Activated T-cell treated with anti-CD3 and anti-CD28 coated beads, Interleukin-2, amount 50 U/mL, for 72 hours (primary cell): ENCODE measurements at places on chromosomes 5 and 9. TPM values are rescaled to one million over a fixed set of nuclear protein-coding genes. Genes with fewer than 3 reads are reported as not detected.
A peak's percentile ranks its signal among the peaks of the same experiment; 100 is the strongest.

SPRY4 gene
- 1.4 TPM for total RNA-seq

PCDHA5 gene
- not detected for total RNA-seq

SHLD3 gene
- total RNA-seq, result 2.7 TPM

OMD gene
- not detected for total RNA-seq

B4GALT7 gene
- 14.6 TPM for total RNA-seq

ERGIC1 gene
- total RNA-seq, result 69.3 TPM

PGGT1B gene
- 47.5 TPM for total RNA-seq

IRGM gene
- total RNA-seq, result 7.6 TPM

KIF4B gene
- 0.30 TPM for total RNA-seq

PCDHA1 gene
- not detected for total RNA-seq

LOX gene
- not detected for total RNA-seq

IL9 gene
- total RNA-seq, result 22.7 TPM

TMEM38B gene
- total RNA-seq, result 17.9 TPM

GRCh38 chr5:143016777-143017516 lies 246.8 kb downstream of the ARHGAP26 start:
- peaks cover 47% of the 10 kb centered on the region for H3K4me1 ChIP-seq
- H3K4me3 ChIP-seq, result no peak overlapping the region
- peak; percentile 75 for DNase-seq
- H3K27ac ChIP-seq, result no peak overlapping the region
- H3K36me3 ChIP-seq, result peaks cover 13% of the 10 kb centered on the region

GRCh38 chr5:96004754-96005153 lies 43.1 kb upstream of the ELL2 start:
- no peak overlapping the region for H3K27ac ChIP-seq
- H3K4me1 ChIP-seq, result no peaks in the 10 kb centered on the region
- no peaks in the 10 kb centered on the region for H3K36me3 ChIP-seq

GRCh38 chr5:6634306-6634705 lies 1.1 kb downstream of the SRD5A1 start:
- no peak overlapping the region for H3K27ac ChIP-seq
- H3K27me3 ChIP-seq, result no peaks in the 10 kb centered on the region
- peak; percentile 6 for DNase-seq
- H3K4me1 ChIP-seq, result peaks cover 29% of the 10 kb centered on the region

DNA sequence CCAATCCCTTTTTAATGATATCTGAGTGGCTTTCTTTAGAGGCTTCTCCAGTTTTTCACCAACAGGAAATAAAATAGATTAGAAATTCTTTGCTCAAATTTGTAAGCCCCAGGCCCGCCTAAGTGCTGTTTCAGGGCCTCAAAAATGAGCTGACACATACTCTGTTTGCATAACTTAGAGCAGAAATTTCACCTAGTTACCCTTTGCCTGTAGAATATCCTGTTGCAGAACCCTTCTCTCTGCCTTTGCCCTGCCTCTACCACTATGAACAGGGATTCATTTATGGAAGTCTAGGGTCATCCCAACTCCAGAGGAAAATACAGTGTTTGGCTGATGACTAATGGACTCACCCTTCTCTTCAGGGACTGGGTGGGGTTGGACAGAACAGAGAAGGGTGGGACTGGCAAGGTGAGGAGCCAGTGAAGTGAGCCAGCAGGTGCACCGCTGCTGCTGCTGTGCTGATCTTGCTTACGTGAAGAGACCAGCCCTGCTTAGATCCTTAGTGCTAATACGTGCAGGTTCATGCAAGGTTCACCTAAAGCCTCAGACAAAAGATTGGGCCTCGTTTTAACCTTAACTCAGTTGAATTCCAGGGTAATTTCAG lies 22.8 kb downstream of the OSTF1 start:
- H3K27ac ChIP-seq, result peak overlapping the region; percentile 33
- peaks cover 52% of the 10 kb centered on the region for H3K4me1 ChIP-seq

- H3K27ac ChIP-seq, result no peak overlapping the region
- H3K36me3 ChIP-seq, result no peaks in the 10 kb centered on the region
- H3K4me3 ChIP-seq, result no peak overlapping the region
- H3K27me3 ChIP-seq, result no peaks in the 10 kb centered on the region
These were observed 17.0 kb downstream of the BTF3 start for GRCh38 chr5:73515232-73515631.

DNA sequence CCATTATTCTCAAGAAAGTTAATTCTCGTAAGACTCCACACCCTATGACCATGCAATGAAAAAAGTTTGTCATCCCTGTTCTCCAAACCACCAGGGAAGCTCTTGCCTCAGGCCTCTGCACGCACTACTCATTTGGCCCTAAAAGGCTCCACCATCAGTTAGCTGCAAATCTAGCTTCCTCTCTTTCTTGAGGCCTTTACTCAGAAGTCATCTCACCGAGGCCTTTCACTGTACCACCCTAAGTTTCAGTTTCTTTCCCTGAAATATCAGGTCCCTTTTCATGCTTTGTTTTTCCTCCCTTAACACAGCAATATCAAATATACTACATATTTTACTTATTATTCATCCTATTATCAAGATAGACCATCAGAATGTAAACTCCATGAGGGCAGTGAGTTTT lies 39.1 kb downstream of the OXCT1 start:
- H3K36me3 ChIP-seq, result peaks cover 49% of the 10 kb centered on the region
- peaks cover 27% of the 10 kb centered on the region for H3K4me1 ChIP-seq
- no peaks in the 10 kb centered on the region for H3K27me3 ChIP-seq
- peak overlapping the region; percentile 17 for H3K27ac ChIP-seq

- no peak within 1 kb of the TSS for H3K27ac ChIP-seq
- H3K36me3 ChIP-seq, result no peaks in the 10 kb centered on the region
- no peak within 1 kb of the TSS for H3K4me3 ChIP-seq
- H3K4me1 ChIP-seq, result no peaks in the 10 kb centered on the region
These were observed at the start of gene FREM1 for GRCh38 chr9:14909961-14910805. TSS of gene FREM1 (minus strand) at chr9:14910428. CDS start at chr9:14868977, 41,451 bp downstream.

GRCh38 chr9:100317706-100318105 lies 35.0 kb downstream of the TEX10 start:
- peaks cover 34% of the 10 kb centered on the region for H3K4me1 ChIP-seq
- no peak for DNase-seq
- H3K27me3 ChIP-seq, result no peaks in the 10 kb centered on the region

- H3K27me3 ChIP-seq, result no peaks in the 10 kb centered on the region
- no peaks in the 10 kb centered on the region for H3K4me1 ChIP-seq
- H3K36me3 ChIP-seq, result no peaks in the 10 kb centered on the region
- H3K4me3 ChIP-seq, result no peak overlapping the region
- DNase-seq, result no peak
These were observed 14.0 kb upstream of the PWWP2A start for GRCh38 chr5:160133071-160133917.

DNA sequence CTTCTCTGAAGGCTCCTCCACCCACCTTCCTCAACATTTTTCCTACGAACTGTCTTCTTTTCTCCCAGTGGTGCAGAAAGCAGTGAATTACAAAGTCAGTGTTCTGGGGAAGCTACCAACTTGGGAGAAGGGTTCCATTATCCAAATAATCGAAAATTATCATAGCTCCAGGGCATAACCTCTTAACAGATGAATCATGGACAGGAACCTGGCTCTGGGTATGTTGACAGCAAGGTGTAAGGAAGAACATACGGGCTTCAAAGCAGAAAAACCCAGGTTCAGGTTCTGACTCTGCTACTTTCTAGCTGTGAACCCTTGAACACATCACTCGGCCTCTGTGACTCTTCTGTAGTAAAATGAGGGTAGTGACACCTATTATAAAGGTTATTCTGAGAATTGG lies 351.3 kb downstream of the ENC1 start:
- no peaks in the 10 kb centered on the region for H3K4me1 ChIP-seq
- DNase-seq, result no peak

- H3K4me3 ChIP-seq, result no peak overlapping the region
- peaks cover 7% of the 10 kb centered on the region for H3K4me1 ChIP-seq
- H3K27ac ChIP-seq, result no peak overlapping the region
- no peak for DNase-seq
- H3K36me3 ChIP-seq, result no peaks in the 10 kb centered on the region
These were observed 121.3 kb downstream of the LHFPL2 start for GRCh38 chr5:78527054-78527859.

DNA sequence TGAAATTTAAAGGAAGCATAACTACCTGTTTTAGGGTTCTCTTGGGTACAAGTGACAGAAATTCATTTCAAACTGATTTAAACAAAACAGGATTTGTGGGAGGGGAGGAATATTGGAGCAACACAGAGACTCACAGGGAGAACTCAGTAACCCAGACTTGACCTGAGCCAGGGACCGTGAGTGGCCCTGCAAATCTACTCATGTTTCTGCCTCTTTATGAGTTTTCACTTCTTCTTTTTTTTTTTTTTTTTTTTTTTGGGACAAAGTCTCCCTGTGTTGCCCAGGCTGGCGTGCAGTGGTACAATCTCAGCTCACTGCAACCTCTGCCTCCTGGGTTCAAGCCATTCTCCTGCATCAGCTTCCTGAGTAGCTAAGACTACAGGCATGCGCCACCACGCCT lies 405.6 kb upstream of the ZNF608 start:
- no peak for DNase-seq
- no peak overlapping the region for H3K27ac ChIP-seq
- H3K27me3 ChIP-seq, result no peaks in the 10 kb centered on the region
- no peaks in the 10 kb centered on the region for H3K4me1 ChIP-seq
- no peaks in the 10 kb centered on the region for H3K36me3 ChIP-seq
- no peak overlapping the region for H3K4me3 ChIP-seq

GRCh38 chr5:161857358-161857757 lies 9.4 kb downstream of the GABRA1 start:
- no peak overlapping the region for H3K27ac ChIP-seq
- H3K36me3 ChIP-seq, result no peaks in the 10 kb centered on the region
- no peaks in the 10 kb centered on the region for H3K4me1 ChIP-seq
- H3K27me3 ChIP-seq, result no peaks in the 10 kb centered on the region

DNA sequence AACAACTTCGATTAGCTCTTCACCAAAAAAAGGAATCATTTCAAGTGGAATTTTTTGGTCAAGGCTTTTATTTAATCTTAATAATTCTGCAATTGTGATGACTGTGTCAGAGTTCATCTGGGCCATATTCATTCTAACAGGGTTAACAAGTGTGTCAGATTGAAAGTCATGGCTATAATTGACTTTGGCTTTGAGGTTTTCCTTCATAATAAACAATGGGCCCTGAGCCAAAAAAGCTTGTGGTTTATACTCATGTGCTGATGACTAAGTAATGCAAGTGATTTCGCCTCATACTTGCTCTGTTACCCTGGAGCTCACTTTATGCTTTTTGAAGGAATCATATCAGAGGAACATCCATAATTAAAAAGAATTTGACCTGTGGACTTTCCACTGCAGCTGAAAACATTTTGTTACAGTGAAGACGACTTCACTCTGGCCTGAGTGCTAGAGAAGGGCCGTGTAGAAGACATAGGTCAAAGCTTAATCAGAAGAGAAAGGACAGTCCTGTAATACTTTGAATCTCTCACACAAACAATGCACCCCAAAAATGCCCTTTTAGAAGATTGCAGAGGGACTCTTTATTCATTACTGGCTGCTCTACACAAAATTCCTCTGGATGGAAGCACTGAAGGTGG lies 101.7 kb downstream of the GDNF start:
- peak overlapping the region; percentile 28 for H3K4me3 ChIP-seq
- DNase-seq, result peak; percentile 50
- H3K27ac ChIP-seq, result no peak overlapping the region
- peaks cover 20% of the 10 kb centered on the region for H3K4me1 ChIP-seq

- H3K27me3 ChIP-seq, result no peaks in the 10 kb centered on the region
- DNase-seq, result peak; percentile 40
- H3K36me3 ChIP-seq, result no peaks in the 10 kb centered on the region
- H3K27ac ChIP-seq, result peak overlapping the region; percentile 52
- H3K4me3 ChIP-seq, result peak overlapping the region; percentile 51
These were observed 226.6 kb downstream of the SNX18 start for GRCh38 chr5:54743997-54744788.

DNA sequence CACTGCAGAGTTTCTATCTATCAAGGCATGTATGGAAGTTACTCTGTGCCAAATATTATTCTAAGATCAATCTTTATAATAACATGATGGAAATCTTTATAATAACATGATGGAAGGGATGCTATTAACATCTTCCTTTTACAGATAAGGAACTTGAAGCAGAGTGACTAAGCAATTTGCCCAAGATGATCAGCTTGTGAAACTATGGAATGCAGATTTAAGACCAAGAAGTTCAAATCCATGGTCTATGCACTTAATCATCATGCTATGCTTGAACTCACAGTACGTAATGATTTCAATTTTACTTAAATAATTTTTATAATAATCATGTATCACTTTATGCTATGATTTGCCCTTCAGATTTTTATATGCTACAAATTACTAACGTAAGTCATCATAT lies 123.1 kb downstream of the DNAH5 start:
- no peak overlapping the region for H3K4me3 ChIP-seq
- no peaks in the 10 kb centered on the region for H3K27me3 ChIP-seq

DNA sequence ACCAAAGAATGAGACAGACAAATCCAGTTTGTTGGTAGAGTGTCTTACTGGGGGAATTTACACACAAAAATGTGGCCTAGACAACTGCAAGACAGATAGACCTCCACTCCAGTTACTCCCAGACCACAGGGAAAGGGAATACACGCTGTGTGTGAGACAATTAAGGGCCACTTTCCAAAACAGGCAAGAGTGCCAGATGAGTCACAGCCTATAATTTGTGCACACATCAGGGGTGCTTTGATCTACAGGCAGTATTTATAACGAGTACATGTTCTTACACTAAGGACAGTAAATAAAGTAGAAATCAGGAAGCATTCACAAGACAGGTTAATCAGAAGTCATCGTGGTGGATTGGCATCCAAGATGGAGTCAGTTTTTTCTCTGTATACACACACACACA lies 114.8 kb downstream of the ZNF622 start:
- no peak overlapping the region for H3K27ac ChIP-seq
- H3K36me3 ChIP-seq, result no peaks in the 10 kb centered on the region
- no peaks in the 10 kb centered on the region for H3K4me1 ChIP-seq
- DNase-seq, result no peak

GRCh38 chr9:135468854-135469521 lies 10.6 kb upstream of the PPP1R26 start:
- H3K27me3 ChIP-seq, result peaks cover 34% of the 10 kb centered on the region
- no peaks in the 10 kb centered on the region for H3K36me3 ChIP-seq
- peak; percentile 70 for DNase-seq
- peak overlapping the region; percentile 51 for H3K4me3 ChIP-seq

DNA sequence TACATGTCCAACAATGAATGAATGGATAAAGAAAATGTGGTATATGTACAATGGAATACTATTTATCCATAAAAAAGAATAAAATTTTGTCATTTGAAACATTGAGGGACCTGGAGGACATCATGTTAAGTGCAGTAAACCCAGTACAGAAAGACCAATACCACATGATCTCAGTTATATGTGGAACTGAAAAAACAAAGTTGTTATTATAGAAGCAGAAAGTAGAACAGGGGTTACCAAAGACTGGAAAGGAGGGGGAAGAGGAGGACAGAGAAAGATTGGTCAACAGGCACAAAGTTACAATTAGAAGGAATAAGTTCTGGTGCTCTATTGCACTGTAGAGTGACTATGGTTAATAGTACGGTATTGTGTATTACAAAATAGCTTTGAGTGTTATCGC lies 233.8 kb downstream of the SEMA6A start:
- no peak for DNase-seq
- no peak overlapping the region for H3K4me3 ChIP-seq
- no peaks in the 10 kb centered on the region for H3K4me1 ChIP-seq
- H3K36me3 ChIP-seq, result peaks cover 28% of the 10 kb centered on the region
- no peaks in the 10 kb centered on the region for H3K27me3 ChIP-seq

GRCh38 chr5:91830361-91830953 lies 447.3 kb upstream of the ARRDC3 start:
- no peak overlapping the region for H3K4me3 ChIP-seq
- no peaks in the 10 kb centered on the region for H3K27me3 ChIP-seq
- H3K36me3 ChIP-seq, result no peaks in the 10 kb centered on the region
- no peaks in the 10 kb centered on the region for H3K4me1 ChIP-seq
- no peak overlapping the region for H3K27ac ChIP-seq
- no peak for DNase-seq

- H3K36me3 ChIP-seq, result no peaks in the 10 kb centered on the region
- H3K27ac ChIP-seq, result no peak overlapping the region
- no peak for DNase-seq
- no peak overlapping the region for H3K4me3 ChIP-seq
- no peaks in the 10 kb centered on the region for H3K4me1 ChIP-seq
These were observed 5.1 kb downstream of the MYMK start for GRCh38 chr9:133519693-133520092.
